ENCODE measurements at places on chromosomes 3 and 15.

- DNase-seq, result no peak
These were observed 29.1 kb upstream of the LYZL4 start for GRCh38 chr3:42439261-42440115.

- DNase-seq, result no peak
These were observed 32.6 kb upstream of the TBC1D5 start for GRCh38 chr3:17775073-17775472.

DNA sequence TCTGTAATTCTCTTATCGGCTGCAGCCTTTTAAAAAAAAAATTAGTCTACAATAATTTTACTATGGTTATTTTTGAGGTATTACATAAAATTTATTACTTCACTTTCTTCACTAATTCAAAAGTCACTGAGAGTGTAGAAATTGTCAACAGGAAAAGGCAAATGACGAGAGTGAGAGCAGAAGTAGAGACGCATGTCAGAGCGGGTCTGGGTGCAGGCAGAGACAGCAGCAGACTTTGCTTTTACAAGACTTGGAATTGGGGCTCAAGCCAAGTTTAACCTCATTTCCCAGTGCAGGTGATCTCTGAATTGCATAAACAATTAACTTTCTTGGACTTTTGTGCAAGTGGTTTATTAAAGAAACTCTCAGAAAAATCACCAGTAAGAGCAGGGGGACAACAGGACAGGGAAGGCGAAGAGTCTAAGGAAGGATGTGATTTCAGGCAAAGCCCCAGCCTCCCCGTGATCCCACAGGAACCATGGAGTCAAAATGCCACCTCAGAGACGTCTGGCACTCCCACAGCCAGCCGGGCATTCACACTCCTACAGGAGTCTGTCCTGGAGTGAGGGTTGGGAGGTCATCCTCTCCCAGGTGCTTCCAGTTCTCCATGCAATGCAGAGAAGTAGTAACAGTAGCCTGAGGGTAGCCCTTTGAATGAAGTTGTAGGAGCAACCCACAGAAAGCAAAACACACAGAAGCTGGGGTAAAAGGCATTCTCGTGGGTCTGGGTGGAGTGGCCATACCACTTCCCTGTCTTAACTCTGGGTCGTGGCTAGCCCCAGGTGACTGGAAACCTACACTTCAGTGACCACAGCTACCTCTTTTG lies 274.0 kb upstream of the TGFBR2 start:
- DNase-seq, result no peak

DNA sequence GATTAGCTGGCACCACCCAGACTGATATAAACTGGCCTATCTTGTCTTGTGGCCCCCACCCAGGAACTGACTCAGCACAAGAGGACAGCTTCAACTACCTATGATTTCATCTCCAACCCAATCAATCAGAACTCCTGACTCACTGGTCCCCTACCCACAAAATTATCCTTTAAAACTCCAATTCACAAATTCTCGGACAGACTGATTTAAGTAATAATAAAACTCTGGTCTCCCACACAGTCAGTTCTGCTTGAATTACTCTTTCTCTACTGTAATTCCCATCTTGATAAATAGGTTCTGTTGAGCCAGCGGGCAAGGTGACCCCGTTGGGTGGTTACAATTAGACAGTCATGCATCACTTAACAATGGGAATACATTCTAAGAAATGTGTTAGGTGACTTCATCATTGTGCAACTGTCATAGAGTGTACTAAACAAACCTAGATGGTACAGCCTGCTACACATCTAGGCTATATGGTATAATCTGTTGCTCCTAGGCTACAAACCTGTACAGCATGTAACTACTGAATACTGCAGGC lies 48.1 kb upstream of the MAP4 start:
- no peak for DNase-seq
